Naive B cell (primary cell): ENCODE measurements at places on chromosomes 2 and 18.

DNA sequence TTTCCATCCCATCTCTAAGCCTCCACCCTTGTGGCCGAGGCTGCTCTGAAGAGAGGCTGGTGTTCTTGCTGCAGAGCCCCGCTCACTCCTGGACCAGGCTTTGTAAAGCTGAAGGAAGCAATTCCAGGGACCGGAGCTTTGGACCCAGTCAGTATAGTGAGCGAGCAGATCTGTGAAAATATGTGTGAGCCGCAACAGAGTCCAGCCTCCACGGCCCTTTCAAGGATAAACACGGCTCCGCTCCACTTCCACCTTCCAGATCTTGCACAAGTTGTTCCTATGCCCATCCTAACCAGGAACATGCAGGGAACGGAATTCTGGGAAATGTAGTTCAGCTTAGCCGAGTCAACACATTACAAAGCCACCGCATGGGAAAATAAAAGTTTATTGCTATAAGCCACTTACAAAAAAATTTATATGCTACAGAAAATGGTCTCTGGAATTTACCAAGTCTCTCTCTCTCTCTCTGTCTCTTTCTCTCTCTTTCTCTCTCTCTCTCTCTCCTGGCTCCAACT lies 151.7 kb upstream of the ZNF521 start:
- no peak for DNase-seq

GRCh38 chr2:14492920-14493503 lies 139.5 kb upstream of the LRATD1 start:
- DNase-seq: no peak

DNA sequence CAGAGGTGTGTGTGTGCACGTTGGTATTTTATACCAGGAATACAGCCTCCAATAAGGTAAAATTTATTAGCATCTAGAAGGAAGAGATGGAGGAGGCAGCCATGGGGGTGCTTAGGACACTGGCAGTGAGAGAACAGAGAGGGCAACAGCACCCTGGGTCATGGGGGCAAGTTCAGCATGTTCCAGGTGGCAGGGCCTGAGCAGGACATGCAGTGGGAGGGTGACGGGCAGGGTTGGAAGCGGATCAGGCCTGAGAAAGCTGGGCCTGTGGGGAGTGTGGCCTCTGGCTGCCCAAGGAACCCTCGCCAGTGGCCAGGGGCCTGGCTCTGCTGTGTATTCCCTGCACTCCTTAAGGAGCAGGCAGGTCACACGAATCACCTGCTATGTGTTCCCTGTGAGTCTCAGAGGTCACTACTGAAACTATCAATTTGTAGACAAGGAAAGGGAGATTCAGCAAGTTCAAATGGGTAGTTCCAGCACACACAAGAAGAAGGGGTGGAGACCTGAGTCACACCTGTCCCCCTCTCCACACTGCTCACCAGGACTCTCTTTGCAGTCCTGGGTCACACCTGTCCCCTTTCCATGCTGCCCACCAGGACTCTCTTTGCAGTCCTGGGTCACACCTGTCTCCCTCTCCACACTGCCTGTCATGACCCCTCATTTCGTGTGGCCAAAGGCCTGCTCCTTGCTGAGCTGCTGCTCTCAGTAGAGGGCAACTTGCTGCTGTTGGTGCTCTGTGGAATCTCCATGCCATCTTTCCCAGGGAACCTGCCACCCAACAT lies 463.9 kb upstream of the HS6ST1 start:
- no peak for DNase-seq

DNA sequence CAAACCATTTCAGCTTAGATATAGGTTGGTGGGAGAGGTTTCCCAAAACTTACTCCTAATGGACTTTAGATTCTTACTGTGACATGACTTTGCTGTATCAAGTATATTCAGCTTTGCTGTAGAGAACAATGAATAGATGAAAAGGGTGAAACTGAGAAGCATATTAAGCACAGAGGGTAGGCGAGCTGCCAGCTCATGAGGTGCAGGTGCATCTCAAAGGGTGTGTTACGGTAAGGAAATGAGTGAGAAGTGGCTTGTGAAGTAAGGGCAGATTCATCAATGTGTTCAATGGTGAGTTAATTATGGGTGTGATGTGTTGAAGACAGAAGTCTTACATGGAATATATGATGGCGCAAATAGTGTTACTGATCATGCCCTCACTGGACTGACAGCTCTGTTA lies 49.3 kb downstream of the CD8B2 start:
- no peak for DNase-seq

GRCh38 chr18:50280707-50281294 lies 522 bp downstream of the MBD1 start:
- DNase-seq: no peak

- DNase-seq: no peak
Observed at GRCh38 chr2:145123606-145124005, 603.7 kb upstream of the ZEB2 start.

DNA sequence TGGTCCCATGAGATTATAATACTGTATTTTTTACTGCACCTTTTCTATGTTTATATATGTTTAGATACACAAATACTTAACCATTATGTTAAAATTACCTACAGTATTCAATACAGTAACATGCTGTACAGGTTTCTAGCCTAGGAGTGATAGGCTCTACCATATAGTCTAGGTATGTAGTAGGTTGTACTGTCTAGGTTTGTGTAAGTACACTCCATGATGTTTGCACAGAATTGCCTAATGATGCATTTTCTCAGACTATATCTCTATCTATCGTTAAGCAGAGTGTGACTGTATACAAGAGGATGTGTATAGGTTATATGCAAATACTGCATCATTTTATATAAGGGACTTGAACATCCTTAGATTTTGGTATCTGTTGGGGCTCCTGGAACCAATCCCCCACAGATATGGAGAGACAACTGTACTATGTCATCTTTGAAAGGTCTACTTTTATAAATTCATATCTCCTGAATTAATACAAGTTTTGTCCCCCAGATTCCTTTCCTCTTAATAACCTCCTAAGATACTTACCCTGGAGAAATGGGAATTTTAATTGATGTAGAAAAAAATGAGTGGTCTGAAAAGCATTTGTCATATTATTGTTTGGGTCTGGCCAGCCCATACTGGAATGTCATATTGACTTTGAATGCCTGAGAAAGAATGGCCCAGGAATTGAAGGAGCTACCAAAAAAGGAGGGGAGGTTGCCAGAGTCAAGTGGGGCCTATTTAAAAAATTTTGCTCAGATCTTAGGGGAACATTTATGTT lies 36.6 kb downstream of the EHBP1 start:
- DNase-seq: no peak

- DNase-seq: no peak
Observed at GRCh38 chr2:187302586-187302985, 145.5 kb downstream of the CALCRL start.

GRCh38 chr2:120344976-120345581 lies 857 bp upstream of the INHBB start:
- DNase-seq: no peak
